NCI-H345 (cell line): ENCODE measurements at places on chromosomes 5 and 9.
A peak's percentile ranks its signal among the peaks of the same experiment; 100 is the strongest.

DNA sequence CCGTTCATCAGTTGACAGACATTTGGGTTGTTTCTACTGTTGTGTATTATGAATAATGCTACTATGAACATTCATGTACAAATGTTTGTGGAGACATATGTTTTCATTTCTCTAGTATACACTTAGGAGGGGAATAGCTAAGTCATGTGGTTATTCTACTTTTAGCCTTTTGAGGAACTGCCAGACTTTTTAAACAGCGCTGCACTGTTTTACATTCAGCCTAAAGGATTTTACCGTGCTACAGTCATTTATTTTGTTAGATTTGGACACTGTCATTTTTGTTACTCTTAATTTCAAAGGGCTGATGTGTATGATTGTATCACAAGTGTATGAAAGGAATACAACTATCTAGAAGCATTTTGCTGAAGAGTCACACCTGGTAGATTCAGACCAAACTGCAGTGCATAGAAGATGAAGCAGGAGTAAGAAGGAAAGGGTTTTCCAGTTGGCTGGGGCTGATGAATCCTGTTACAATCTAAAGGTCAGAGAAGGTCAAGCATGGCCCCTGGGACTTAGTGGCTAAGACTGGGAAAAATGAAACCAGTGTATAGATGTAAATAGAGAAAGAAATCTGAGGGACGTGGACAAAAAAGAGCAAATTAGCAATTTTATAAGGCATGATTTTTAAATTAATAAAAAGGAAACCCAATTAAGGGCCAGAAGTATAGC is 509.7 kb downstream of the PSAT1 start:
- no peak for DNase-seq

- DNase-seq, result no peak
Observed at GRCh38 chr9:95511952-95512708, 4.6 kb downstream of the PTCH1 start.

- no peak for DNase-seq
Observed at GRCh38 chr9:89793551-89793950, 188.7 kb downstream of the GADD45G start.

- DNase-seq, result no peak
Observed at GRCh38 chr9:9392755-9393154, 1220.0 kb downstream of the PTPRD start.

GRCh38 chr5:52840277-52841050 is 52.7 kb downstream of the ITGA1 start:
- peak; percentile 67 for DNase-seq

- no peak for DNase-seq
Observed at GRCh38 chr5:179882338-179882737, 23.7 kb upstream of the MRNIP start.

GRCh38 chr5:142644640-142645361 is 41.1 kb downstream of the FGF1 start:
- DNase-seq, result no peak

GRCh38 chr5:23530571-23530970 is 23.2 kb downstream of the PRDM9 start:
- no peak for DNase-seq

DNA sequence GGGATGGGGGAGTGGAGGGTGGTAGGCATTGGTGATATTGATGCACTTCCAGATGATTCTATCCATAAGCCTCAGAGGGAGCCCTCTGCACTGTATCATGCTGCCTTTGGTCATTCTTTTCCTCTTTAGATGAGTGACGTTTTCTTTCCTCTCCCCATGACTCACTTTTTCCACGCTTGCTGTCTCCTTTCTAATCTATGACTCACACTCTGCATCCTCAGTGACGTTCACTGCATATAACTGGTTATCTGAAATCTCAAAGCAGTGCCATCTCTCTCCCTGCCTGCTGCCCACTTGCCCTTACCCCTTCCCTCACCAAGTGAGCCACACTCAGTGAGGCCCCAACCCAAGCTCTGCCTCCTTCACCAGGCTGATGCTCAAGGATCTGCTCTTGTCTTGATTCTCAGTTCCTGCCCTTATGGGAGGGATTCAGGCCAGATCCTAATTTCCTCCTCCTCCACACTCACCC is 31.6 kb downstream of the PTGS1 start:
- DNase-seq, result no peak

DNA sequence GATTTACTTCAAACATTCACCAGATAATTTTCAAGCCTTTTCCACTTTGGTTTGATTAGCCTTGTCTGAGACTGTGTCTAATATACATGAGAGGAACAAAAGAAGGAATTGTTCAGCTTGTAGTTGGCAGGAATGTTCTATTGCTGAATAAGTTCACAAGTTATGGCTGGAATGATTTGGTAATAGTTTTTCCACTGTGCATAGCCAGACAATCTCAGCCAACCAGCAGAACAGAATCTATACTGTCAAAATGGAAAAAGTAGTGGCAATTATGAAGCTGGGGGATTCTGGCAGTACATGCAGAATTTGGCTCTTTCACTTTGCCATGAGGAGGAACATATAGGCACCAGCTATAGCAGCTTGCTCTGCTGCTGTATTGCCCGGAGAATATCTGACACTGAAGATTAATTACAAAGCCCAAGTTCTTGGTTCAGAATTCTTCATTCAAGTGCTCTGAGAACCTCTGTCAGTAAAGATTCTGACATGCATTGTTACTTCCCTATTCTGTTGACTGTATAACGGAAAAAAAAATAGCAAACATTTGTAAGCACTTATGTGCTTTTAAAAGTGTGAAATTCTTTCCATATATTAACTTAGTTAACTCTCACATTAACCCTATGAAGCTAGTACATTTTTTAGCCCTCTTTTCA is 150.6 kb downstream of the PRR16 start:
- DNase-seq, result no peak

DNA sequence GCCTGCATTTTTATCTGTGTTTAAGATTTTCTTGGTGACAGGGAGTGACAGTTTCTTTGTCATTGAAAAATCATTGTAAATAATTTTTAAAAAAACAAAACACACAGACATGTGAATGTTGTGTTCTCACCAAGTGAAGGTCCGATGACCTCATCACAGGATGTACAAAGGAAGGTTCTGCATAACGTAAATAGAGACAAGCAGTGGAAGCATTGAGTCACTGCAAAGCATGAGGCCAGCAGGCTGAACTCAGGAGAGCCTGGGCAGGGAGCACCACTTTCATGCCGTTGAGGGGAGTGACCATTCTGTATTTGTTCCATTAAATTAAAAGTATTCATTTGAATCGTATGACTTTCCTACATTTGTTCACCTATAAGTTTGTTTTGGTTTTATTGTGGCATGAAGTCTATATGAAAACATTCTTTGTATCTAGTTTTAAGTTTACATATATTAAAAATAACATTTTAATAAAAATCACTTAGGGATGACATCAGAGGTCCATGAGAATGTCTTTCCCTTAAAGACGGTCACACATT is 70.4 kb upstream of the TLE1 start:
- DNase-seq, result no peak

DNA sequence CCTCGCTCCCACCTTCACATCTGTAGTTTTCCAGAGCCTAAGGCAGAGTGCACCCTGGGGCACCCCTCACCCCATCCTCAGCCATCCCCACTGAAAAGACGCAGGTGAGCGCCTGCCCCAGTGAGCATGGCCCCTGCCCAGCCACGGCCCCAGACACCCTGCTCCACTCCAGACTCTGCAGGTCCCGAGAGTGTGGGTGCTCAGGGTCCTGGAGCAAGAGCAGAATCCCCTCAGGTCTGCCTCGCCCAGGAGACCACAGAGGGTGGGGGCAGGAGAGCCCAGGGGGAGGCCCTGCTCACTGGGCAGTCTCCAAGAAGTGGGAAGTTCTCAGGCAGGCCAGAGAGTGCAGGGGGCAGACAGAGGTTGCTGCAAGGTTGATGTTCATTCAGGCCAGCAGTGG is 158.6 kb upstream of the PPP1R26 start:
- no peak for DNase-seq

- no peak for DNase-seq
Observed at GRCh38 chr5:112371067-112371466, 48.0 kb downstream of the EPB41L4A start.

- DNase-seq, result no peak
Observed at GRCh38 chr5:44952376-44952775, 143.6 kb downstream of the MRPS30 start.

GRCh38 chr9:111700776-111701175 is 39.4 kb downstream of the GNG10 start:
- no peak for DNase-seq

GRCh38 chr9:3525096-3525835 is 535 bp downstream of the RFX3 start:
- peak; percentile 38 for DNase-seq

DNA sequence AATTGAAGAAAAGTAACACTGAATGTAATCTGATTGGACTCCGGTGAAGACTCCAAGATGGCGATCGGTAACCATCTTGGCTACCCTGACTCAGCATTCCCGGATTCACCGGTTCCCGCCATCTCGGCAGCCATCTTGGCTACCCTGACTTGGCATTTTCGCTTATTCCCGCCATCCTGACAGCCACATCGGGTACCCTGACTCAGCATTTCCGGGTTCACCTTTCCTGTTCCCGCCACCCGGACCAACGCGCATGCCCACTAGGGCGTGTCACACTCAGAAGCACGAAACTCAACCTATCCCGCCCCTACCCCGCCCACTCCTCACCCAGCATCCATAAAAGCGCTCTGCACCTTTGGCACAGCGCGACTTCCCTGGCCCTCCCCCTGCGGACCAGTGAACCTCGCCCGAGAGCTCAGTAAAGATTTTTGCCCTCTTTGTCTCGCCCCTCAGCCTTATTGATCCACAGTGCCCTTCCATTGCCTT is 17.2 kb downstream of the SPTLC1 start:
- DNase-seq, result no peak

DNA sequence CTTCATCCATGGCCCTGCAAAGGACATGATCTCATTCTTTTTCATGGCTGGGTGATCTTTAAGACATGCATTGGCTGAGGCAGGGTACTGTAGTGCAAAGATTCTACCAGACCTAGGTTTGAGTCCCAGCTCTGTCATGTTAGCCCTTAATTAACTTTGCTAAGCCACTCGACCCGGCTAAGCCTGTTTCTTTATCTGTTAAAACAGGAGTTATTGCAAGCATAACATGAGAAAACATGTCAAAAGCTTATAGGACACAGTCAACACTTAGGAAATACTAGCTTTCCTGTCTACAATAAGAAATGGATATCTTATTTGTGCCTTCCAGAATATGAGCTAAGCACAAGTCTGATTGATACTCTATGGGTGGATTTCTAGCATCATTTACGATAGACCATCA is 92.6 kb downstream of the RASEF start:
- DNase-seq, result no peak

- DNase-seq, result no peak
Observed at GRCh38 chr9:20538092-20538491, 84.2 kb downstream of the MLLT3 start.

DNA sequence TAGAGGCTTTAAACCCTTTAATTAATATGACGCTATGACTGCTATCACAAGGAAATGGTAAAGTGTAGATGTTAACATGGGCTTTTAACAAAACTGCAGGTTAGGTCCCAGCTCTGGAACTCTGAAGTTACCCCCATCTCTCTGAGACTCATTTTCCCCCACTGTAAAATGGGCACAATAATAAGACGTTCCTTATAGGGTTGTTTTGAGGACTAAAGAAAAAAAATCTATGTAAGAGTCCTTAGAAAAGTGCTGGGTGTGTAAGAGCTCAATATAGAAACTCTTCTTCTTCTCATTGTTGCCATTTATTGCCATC is 45.8 kb upstream of the STK32A start:
- DNase-seq, result no peak

DNA sequence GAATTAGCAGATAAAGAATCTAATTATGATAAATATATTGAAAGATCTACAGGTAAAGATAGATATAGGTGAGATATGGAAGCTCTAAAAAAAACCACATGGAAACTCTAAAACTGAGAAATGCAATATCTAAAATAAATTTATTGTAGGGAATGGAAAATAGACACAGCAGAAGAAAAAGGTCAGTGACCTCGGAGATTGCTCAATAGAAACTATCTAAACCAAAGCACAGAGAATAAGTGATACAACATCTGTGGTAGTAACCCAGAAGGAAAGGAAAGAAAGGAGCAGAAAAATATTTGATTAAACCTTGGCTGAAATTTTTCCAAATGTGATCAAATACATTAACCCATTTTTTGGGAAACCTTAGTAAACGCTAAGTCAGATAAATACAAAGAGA is 43.1 kb upstream of the GLIPR2 start:
- no peak for DNase-seq

- no peak for DNase-seq
Observed at GRCh38 chr5:59333416-59333815, 560.1 kb downstream of the PDE4D start.

DNA sequence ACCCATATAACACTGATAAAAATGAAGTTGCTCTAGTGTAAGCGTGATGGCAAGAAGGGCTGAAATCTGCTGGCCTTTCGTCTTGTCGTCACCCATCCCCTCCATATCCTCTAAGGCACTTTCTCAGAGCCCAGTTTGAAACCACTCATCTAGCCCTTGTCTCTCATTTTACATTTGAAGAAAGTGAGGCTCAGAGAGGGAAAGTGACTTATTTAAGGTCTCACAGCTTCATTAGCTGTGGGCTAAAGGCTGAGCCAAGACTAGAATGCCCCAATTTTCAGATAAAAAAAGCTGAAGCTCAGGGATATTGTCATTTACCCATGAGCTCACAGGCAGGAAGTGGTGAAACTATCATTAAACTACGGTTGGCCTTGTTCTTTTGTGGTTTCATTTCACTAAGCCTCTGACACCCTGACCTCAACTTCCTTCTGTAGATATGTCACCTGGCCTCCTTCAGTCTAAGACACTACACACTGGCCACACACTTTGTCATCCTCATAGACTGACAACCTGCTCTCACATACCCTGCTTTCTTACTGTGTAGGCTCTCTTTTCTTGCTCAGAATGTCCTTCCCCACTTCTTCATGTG is 176.7 kb upstream of the DMAC1 start:
- DNase-seq, result no peak

DNA sequence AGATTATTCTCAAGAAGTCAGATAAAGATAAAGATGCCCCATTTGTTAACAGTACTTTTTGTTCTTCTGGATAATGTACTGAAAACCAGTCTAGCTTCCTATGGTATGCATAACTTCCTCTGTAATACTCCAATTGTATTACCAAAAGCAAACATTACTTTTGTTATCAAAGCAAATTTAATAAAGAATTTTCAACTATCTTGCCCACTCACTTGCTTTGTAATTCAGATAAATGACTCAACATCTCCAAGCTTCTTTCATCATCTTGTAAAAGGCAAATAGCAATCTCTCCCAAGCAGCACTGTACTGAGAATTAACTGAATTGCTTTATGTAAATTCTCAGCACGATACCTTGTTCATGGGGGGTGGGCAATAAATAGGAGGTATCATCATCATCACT is 98.3 kb downstream of the NFIB start:
- DNase-seq, result no peak

- DNase-seq, result no peak
Observed at GRCh38 chr5:174777583-174777982, 53.2 kb downstream of the MSX2 start.

DNA sequence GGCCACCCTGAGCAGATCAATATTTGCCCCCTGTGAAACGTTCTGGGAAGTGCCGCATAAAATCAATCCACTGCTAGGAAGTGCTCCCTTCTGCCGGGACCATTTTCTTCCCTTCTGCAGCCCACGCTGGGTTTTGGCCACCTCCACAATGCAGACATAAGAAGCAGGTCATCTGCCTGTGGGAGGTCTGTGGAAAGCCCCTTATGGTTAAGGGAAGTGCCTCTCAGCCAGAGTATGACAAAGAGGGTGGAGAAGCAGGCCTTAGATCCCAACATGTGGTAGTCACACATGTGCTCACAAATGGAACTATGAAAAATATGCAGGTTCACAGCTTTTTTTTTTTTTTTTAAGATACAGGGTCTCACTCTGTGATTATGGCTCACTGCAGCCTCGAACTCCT is 82.8 kb downstream of the SLC1A3 start:
- no peak for DNase-seq

- no peak for DNase-seq
Observed at GRCh38 chr5:116395631-116396203, 178.9 kb downstream of the SEMA6A start.
